NCI-H2107 (cell line): ENCODE measurements at places on chromosomes 5 and 9.
A peak's percentile ranks its signal among the peaks of the same experiment; 100 is the strongest.

DNA sequence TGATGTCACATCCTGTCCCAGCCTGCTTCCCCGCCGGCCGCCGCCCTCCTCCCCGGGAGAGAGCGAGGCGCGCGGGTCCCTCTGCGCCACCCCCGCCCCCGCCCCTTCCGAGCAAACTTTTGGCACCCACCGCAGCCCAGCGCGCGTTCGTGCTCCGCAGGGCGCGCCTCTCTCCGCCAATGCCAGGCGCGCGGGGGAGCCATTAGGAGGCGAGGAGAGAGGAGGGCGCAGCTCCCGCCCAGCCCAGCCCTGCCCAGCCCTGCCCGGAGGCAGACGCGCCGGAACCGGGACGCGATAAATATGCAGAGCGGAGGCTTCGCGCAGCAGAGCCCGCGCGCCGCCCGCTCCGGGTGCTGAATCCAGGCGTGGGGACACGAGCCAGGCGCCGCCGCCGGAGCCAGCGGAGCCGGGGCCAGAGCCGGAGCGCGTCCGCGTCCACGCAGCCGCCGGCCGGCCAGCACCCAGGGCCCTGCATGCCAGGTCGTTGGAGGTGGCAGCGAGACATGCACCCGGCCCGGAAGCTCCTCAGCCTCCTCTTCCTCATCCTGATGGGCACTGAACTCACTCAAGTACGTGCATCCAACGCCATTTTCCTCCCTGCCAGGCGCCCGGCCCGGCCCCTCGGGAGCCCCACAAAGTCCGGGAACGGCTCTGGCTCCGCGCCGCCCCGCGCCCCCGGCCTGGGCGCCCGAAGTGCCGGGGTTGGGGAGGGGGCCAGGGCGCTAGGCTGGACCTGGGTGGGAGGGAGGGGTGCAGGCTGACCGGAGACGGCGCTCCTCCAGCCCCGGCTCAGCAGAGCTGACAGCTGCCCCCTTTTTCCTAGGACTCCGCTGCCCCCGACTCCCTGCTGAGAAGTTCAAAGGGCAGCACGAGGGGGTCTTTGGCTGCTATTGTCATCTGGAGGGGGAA lies 12.0 kb upstream of the OLFM1 start:
- no peak for DNase-seq

DNA sequence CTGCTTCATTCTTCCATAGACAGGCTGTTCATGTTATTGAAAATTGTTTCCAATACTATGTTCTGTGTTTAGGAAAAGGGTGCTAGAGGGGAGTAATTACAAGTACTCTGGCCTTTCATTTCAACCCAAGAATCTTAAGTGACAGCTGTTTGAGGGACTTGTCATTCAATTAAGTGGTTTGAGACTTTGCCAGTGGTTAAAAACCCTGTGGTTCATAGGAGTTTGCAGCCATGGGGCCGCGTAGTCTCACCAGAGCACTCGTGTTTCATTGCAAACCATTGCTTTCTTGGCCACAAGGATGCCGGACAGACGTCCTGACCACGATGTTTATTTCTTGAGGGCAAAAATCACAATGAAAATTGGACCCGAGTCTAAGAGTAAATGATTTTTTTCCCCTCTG lies 248.8 kb downstream of the NNT start:
- DNase-seq = no peak

DNA sequence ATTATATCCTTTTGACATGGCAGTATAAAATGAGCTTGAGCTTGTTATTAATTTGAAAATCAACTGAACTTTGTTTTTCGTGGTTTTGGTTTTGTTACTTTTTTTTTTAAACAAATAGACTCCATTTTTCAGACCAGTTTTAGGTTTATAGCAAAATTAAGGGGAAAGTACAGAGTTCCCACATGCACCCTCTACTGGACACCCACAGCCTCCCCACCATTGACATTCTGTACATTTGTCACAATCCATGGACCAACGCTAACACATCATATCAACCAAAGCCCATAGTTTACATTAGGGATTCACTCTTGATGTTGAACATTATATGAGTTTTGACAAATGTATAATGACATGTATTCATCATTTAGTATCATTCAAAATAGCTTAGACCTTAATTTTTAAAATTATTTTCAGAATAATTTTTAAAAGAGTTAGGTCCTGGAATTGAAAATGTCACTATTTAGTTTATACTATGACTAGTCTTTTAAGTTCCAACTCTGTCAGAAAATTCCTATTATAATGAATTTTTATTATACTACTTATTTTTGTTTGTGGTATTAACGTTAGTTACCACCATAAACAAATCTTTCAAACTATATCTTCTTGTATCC lies 35.3 kb upstream of the JMY start:
- DNase-seq = no peak

GRCh38 chr9:16328349-16328748 lies 542.1 kb downstream of the BNC2 start:
- DNase-seq = no peak

DNA sequence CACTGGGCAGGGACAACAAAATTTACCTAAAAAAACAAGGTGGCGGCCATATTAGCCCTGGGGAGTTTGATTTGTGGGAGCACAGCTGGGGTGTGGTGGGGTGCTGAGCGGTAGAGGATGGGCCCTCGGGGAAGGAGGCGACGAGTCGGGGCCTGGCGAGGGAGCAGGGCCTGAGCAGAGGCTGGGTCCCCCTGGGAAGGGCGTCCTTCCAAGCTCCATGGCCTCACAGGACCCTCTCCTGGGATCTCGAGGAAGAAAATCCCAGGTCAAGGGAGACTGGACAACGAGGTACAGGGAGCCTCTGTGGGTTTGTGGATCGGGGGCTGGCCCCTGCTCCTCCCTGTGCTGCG lies 165.5 kb downstream of the CACNA1B start:
- no peak for DNase-seq

DNA sequence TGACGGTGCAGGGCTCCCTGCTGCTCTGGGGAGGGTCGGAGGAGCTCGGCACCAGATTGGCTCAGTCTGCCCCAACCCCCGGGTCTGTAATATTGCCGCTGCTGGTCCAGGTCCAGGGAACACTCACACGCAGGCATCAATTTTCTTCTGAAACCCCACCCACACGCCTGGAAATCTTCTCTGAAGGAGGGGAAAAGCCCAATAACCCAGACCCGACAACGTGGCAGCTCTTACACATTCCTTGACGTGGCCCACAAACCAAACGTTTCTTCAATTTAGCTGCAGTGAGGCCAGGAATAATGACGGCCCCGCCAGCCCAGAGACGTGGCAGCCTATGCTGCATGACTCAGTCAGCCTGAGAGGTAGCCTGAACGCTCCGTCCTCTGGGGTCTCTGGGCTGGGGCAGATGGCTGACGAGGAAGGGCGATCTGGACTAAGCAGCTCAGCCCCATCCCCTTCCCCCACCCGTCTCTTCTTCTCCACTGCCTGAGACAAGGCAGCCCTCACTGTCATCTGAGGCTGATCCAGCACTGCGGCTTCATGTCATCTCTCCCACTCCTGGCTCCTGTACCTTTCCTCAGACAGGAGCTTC lies 9.9 kb upstream of the SPARC start:
- no peak for DNase-seq

DNA sequence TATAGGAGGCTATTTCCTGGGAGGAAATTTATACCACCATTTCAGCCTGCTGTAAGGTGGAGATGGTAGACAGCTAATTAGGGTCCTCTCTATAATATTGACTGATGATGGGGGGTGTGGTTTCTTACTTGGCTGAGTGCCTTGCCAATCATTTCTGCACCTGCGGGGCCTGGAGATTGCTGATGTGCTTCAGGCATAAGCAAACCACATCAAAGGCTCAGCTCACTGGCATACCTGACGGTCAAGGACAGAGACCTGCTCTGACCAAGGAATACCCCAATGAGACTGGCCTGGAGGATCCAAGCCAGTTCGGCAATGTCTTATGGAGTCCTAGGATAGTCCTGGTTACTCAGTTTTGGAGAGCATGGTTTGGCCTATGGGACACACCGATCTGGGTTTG lies 29.5 kb downstream of the ANKH start:
- DNase-seq = no peak

DNA sequence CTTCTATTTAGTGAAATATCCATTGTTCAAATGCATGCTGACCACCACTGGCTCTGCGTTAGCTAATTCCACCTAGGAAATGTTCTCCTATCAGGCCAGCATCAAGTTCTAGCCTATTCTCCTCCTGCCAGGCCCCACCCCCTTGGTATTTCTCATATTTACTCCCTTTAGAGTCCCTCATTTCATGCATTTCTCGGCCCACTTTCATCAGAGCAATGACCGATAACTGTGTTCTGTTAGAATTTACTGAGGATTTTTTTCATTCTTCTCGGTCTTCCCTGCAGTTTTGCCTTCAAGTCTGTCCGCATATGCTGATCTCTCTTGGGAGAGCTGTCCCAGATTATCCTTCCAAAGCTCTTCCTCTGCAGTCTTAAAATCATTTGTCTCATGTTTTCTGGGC lies 143.4 kb downstream of the GOLPH3 start:
- DNase-seq = no peak

- DNase-seq = no peak
Observed at GRCh38 chr9:120912958-120913646, 13.5 kb downstream of the TRAF1 start.

DNA sequence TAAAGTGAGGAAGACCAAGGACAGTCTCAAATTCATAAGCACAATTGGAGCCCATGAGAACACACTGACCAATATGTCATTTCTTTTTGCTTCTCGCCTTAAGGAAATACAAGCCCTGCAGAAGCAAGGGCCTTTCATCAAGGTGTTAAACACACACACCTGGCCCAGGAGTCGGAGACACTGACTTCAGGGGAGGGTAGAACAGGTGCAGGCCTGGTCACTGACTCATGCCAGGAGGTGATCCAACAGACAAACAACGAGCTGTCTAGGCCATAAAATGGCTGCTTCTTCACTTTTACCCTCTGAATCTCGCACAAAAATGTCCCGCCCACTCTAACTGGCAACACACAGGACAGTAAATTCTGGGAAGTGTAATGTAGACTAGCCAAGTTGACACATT lies 62.7 kb downstream of the RGMB start:
- no peak for DNase-seq

DNA sequence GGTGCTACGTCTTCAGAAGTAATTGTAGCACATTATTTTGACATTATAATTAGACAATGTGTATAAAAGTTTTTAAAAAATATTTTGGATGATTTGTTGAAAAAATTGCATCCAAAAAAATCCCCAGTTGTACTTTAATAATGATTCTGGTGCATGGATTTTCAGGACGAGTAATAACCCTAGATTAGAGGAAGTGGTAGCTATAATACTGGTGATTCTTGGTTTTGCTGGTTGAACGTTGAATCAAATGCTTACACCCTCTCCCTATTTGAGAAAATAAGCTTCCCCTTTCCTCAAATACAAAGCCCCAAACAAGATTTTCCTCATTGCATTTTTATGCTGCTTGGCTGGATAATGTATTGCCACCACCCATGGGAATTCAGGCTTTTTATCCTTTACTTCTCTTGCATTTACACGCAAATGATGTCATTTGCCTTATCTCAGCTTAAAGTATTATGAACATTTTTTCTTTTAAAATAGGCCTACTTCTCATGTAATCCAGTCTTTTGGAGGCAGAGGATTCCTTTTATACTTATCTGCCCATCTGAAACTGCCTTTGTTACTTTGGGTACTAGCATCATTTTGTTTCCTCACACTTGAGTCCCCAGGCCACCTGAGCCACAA lies 86.3 kb downstream of the UBE2R2 start:
- no peak for DNase-seq

DNA sequence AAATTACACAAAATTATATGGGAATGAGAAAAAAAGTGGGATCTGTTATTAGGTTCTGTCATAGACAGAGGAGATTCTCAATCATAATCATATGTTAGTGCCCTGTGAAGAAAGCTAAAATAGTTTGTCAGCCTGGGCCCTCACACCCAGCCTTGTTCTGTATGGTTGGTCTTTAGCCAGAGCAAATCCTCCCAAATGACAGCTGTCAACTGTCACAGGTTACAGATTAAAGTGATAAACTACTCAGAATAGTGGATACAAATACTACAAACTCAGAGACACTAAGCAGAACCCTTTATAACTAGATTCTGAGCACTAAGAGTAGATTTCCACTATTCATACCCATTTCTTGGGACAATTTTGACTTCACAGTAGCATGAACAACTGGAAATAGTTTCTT lies 405.0 kb upstream of the MEF2C start:
- DNase-seq = no peak

- no peak for DNase-seq
Observed at GRCh38 chr5:24389968-24390367, 254.8 kb downstream of the CDH10 start.

DNA sequence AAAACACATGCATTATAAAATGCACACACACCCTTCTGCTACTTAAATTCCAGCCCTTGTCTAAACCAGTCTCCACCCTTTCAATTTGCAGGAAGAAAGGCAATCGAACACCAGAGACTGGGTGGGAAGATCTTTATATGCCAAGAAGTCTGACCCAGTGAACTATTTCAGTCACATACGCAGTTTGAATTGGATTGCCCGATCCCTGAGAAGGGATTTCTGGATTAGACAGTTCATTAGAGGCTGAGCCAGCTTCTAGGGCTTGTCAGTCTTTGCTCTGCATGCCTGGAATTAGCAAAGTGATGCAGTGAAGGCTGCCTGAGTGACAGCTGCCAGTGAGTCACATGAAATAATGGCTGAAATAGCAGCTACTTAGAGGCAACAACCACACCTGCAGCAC lies 159.9 kb downstream of the PPP2R2B start:
- DNase-seq = no peak

- DNase-seq = no peak
Observed at GRCh38 chr5:27241564-27242257, 203.3 kb upstream of the CDH9 start.

- DNase-seq = no peak
Observed at GRCh38 chr5:103066326-103066725, 53.6 kb downstream of the GIN1 start.

DNA sequence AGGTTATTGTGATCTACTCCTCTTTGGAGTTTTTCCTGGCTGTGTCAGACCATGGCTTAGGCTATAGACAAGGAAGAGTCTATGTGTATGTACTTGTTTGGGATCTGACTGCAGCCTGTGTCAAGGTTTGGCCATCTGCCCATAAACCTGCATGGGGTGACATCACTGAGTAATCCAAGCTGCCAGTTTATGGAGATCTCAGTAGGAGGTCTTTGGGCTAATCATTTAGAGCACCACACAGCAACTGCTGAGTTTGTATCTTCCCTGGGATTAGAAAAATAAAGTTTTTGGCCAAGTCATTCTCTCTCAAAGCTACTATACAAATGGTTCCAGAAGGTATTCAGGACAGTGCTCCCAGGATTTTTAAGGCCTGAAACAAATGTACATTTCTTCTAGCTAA lies 65.5 kb upstream of the HSPB3 start:
- peak; percentile 60 for DNase-seq

DNA sequence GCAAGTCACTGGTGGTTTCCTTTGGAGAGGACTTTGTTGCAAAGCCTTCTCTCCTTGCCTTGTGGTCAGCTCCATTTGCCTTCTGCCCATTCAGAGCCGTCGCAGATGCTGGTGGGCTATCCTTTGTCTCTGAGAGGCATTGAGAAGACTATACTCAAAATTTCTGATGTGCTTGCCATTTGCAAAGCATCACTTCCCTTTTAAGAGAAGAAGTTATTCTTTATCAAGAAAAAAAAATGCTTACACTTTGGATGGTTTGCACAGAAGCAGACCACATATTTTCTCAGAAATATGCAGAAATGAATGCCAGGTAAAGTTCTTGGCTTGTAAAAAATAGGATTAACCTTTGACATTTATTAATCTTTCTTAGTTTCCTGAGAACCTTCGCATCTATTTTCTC lies 195.8 kb upstream of the KLF4 start:
- DNase-seq = no peak
